Neural progenitor cell (in vitro differentiated cells): ENCODE measurements at places on chromosomes 2 and 18. TPM values are rescaled to one million over a fixed set of nuclear protein-coding genes. Genes with fewer than 3 reads are reported as not detected.

DYSF gene
- total RNA-seq = 0.39 and 1.1 TPM in 2 replicates

DNA sequence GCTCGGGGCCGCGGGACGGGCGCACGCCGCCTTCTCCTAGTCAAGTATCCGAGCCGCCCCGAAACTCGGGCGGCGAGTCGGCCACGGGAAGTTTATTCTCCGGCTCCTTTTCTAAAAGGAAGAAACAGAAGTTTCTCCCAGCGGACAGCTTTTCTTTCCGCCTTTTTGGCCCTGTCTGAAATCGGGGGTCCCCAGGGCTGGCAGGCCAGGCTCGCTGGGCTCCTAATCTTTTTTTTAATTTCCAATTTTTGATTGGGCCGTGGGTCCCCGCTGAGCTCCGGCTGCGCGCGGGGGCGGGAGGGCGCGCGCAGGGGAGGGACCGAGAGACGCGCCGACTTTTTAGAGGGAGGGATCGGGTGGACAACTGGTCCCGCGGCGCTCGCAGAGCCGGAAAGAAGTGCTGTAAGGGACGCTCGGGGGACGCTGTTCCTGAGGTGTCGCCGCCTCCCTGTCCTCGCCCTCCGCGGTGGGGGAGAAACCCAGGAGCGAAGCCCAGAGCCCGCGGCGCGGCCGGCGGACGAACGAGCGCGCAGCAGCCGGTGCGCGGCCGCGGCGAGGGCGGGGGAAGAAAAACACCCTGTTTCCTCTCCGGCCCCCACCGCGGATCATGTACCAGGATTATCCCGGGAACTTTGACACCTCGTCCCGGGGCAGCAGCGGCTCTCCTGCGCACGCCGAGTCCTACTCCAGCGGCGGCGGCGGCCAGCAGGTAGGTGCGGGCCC is 617 bp downstream of the FOSL2 start:
- H3K4me1 ChIP-seq = peaks cover 15% of the 10 kb centered on the region
- DNase-seq = peak; percentile 72
- H3K4me3 ChIP-seq = peak overlapping the region; percentile 76
- peak overlapping the region; percentile 45 for H3K27ac ChIP-seq
- peaks cover 51% of the 10 kb centered on the region for H3K27me3 ChIP-seq
- no peaks in the 10 kb centered on the region for H3K36me3 ChIP-seq

GRCh38 chr2:100673691-100674485 is 111.1 kb downstream of the PDCL3 start:
- H3K4me1 ChIP-seq = no peaks in the 10 kb centered on the region
- H3K4me3 ChIP-seq = no peak overlapping the region
- H3K36me3 ChIP-seq = no peaks in the 10 kb centered on the region
- DNase-seq = no peak
- H3K27me3 ChIP-seq = no peaks in the 10 kb centered on the region

DNA sequence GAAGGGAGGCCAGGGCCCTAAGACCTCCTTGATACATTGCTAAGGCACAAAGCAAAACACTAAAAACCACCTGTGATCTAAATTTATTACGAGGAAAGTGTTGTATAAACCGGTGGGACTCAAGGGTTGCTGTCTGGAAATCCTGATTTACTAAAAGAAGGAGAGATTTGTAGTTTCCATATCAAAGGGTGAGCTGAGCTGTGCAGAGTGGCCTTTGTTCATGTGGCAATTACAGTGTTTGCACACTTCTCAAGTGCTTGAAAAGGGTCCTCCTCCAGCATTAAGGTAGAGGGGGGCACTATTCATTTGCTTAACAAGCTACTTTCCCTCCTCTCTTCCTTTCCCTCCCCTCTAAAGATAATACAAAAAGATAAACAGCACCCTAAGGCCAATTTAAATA is 30.5 kb upstream of the ITGA4 start:
- no peak overlapping the region for H3K4me3 ChIP-seq
- no peaks in the 10 kb centered on the region for H3K27me3 ChIP-seq
- DNase-seq = peak; percentile 33
- H3K27ac ChIP-seq = peak overlapping the region; percentile 63

DNA sequence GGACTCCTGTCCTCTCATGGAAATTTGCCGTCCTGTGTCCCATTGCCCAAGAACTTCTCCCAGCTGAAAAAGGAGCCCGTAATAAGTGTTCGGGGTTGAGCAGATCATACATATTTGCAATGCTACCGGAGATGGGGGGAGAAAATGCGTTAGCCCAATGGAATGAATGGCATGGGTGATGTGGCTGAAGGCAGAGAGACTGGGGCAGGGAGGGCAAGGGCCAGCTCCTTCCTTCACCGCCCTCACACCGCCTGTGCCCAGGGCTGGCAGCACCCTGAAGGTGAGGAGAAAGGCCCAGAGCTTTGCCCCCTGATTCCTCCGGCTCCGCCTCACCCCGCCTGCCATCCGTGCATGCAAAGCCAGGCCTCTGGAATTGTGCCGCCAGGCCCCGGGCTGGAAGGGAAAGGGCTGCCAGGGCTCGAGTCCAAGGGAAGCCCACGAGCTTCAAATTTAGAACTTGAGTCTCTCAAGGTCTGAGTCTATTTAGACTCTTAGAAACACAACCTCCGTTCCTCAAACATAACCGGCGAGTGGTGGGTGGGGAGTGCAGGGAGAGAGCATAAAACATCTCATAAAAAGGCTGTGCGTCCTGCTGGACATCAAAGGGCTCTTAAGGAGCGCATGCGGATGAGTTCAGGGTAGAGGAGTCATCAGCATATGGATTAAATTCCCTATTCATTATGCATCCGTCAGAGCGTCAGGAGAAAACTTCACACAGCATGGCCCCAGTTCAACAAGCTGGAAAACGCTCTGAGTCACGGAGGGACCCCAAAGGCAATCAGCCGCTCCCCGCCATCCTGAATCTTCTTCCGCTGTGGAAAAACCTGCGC is 121.7 kb upstream of the GLI2 start:
- no peak overlapping the region for H3K27ac ChIP-seq
- no peak for DNase-seq
- peaks cover 3% of the 10 kb centered on the region for H3K4me1 ChIP-seq
- no peaks in the 10 kb centered on the region for H3K36me3 ChIP-seq
- no peak overlapping the region for H3K4me3 ChIP-seq

DNA sequence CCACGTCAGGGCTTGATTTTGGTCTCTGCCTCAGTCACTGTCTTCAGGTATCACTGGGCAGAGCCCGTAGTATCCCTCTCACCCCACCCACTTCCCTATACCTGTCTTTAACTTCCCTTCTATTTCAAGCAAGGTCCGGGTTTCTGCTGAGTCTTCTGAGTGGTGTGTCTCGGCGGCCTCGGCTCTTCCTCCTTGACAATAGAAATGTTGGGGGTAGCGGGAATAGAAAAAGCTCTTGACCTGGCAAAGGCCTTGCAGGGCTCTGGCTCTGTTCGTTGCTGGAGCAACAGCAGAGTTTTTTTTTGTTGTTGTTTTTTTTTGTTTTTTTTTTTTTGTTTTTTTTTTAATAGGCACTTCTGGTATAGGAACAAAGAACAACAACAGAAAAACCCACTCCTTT is 16.0 kb upstream of the IGFBP5 start:
- H3K4me1 ChIP-seq = no peaks in the 10 kb centered on the region
- H3K27ac ChIP-seq = no peak overlapping the region
- H3K27me3 ChIP-seq = no peaks in the 10 kb centered on the region
- no peak for DNase-seq

DNA sequence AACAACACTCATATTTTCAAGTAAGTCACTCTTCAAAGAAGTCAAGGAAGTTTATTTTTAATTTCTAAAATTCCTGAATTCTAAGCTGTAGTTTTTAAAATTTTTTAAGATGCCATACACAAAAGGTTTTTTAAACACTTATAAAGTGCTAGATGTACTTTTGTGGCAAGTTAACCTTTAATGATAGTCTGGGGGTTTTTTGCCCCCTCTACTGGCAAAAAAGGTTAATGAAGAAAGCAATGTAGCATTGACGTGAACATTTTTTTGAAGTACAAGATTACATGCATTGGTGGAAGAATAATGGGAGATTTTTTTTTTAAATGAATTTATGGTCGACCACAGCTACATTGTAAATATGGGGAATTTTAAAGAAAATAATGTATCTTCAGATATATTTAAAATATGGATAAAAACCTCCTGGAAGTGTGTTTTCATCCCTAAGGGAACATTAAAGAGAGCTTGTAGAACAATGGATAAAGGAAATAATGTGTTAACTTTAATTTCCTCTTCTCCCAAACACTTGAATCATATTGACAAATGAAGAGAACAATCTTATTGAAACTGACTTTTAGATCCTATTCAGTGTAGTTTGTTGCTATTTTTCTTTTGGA is 12.6 kb downstream of the ITPRID2 start:
- H3K36me3 ChIP-seq = peaks cover 4% of the 10 kb centered on the region
- H3K4me1 ChIP-seq = peaks cover 4% of the 10 kb centered on the region
- H3K4me3 ChIP-seq = no peak overlapping the region
- no peaks in the 10 kb centered on the region for H3K27me3 ChIP-seq

DNA sequence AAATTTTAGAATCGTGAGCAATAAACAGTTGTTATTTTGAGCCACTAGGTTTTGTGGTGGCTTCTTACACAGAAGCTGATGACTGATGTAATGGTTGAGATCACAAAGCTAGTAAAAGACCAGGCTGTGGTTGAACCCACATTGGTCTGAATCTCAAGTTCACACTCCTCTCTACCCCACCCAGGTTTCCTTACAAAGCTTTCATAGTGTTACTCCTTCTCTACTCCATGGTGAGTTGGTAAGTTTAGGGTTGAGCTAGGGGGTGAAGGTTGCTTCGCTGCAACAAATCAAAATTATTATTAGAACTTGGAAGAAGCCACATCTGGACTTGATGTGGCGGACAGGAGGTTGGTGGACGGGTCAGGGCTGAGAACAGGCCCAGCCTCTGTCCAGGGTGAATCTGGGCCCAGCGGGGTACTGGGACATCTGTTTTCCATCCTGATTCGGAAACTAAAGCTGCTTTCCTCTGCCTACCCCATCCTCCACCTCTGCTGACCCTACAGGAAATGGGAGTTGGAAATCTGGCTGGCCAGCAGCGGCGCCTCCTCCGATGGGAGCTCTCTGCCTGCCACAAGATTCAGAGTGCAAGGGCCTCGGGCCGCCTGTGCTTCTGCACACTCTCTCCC is 86.3 kb downstream of the ZFP36L2 start:
- no peak overlapping the region for H3K4me3 ChIP-seq
- no peak overlapping the region for H3K27ac ChIP-seq
- H3K27me3 ChIP-seq = no peaks in the 10 kb centered on the region
- peaks cover 40% of the 10 kb centered on the region for H3K4me1 ChIP-seq
- DNase-seq = no peak
- no peaks in the 10 kb centered on the region for H3K36me3 ChIP-seq

- H3K4me3 ChIP-seq = no peak overlapping the region
- peaks cover 7% of the 10 kb centered on the region for H3K4me1 ChIP-seq
- H3K27ac ChIP-seq = no peak overlapping the region
- H3K27me3 ChIP-seq = no peaks in the 10 kb centered on the region
- no peak for DNase-seq
These were observed 51.7 kb downstream of the PELI1 start for GRCh38 chr2:64092502-64092901.

DNA sequence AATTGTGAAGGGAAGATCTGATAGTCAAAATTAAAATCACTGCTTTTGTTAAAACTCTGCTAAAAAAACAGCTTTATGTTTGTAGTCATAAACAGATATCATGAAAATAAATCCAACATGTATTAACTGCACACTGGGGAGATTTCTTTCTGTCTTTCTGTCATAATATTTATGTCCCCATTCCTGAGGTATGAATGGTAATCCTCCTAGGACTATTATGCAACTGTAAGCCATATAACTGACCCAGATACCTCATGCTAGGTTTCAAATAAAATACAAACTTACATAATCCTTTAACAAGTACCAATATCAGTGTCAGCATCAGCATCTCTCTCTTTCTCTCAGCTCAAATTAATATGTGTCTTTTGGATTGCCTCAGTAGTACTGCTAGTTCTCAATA is 18.2 kb downstream of the IFIH1 start:
- H3K36me3 ChIP-seq = no peaks in the 10 kb centered on the region
- H3K4me1 ChIP-seq = no peaks in the 10 kb centered on the region
- no peak overlapping the region for H3K4me3 ChIP-seq
- no peaks in the 10 kb centered on the region for H3K27me3 ChIP-seq

DNA sequence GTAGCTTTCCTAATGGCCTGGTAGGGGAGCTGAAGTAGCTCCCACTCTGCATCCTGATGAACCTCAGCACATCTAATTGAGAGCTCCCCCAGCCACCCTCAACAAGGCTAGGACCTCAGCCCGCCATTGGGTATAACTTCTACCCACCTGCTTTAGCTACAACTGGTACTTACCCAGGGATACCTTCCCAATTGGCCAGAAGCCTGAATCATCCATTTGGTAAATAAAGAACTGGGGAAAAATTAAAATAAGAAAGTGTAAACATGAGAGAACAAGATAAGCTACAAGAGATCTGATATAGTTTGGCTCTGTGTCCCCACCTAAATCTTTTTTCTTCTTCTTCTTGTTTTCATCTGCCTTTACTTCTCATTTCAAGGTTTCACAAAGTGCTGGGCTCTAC is 372.0 kb downstream of the CMPK2 start:
- H3K36me3 ChIP-seq = no peaks in the 10 kb centered on the region
- peaks cover 12% of the 10 kb centered on the region for H3K4me1 ChIP-seq
- DNase-seq = no peak

- no peaks in the 10 kb centered on the region for H3K4me1 ChIP-seq
- DNase-seq = peak; percentile 85
- no peak overlapping the region for H3K27ac ChIP-seq
These were observed 22.7 kb upstream of the PDIA6 start for GRCh38 chr2:10835052-10835970.

DNA sequence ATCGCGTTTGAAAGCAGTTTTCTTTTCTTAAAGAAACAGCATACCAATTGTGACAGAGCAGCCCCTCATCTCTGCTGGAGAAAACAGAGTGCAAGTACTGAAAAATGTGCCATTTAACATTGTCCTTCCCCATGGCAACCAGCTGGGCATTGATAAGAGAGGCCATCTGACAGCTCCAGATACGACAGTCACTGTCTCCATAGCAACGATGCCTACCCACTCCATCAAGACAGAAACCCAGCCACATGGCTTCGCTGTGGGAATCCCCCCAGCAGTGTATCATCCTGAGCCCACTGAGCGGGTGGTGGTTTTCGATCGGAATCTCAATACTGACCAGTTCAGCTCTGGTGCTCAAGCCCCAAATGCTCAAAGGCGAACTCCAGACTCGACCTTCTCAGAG is 9.5 kb downstream of the GRHL1 start:
- no peak for DNase-seq
- H3K4me3 ChIP-seq = no peak overlapping the region
- H3K4me1 ChIP-seq = peaks cover 7% of the 10 kb centered on the region
- no peaks in the 10 kb centered on the region for H3K27me3 ChIP-seq

DNA sequence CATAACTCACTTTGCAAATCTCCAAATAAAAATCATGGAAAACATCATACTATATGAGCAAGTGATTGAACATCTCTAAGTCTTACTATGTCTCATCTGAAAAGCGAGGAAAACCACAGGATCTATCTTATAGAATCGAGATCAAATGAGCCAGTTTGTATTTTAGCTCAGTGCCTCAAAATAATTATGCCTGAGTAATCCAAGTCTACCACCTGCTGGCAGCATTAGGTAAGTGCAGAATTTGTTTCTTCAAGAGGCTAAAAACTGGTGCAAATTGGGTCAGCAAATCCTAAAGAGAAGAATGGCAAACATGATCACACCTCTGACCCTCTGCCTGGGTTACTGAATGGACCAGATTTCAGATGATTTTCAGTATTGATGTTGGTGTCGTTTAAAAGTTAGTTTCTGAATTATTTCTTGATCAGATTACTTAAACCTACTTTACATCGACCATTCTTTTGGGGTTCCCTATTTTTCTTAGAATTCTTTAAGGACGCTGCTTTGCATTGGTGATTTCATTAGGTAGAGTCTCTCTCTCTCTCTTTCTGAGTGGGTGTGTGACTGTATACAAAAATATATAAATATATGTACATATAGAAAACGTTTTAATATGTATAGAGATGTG is 12.7 kb upstream of the FHOD3 start:
- DNase-seq = peak; percentile 78
- peaks cover 2% of the 10 kb centered on the region for H3K27me3 ChIP-seq
- H3K36me3 ChIP-seq = peaks cover 6% of the 10 kb centered on the region
- no peak overlapping the region for H3K27ac ChIP-seq
- no peaks in the 10 kb centered on the region for H3K4me1 ChIP-seq
